ENCODE measurements at places on chromosomes 4 and X.

DNA sequence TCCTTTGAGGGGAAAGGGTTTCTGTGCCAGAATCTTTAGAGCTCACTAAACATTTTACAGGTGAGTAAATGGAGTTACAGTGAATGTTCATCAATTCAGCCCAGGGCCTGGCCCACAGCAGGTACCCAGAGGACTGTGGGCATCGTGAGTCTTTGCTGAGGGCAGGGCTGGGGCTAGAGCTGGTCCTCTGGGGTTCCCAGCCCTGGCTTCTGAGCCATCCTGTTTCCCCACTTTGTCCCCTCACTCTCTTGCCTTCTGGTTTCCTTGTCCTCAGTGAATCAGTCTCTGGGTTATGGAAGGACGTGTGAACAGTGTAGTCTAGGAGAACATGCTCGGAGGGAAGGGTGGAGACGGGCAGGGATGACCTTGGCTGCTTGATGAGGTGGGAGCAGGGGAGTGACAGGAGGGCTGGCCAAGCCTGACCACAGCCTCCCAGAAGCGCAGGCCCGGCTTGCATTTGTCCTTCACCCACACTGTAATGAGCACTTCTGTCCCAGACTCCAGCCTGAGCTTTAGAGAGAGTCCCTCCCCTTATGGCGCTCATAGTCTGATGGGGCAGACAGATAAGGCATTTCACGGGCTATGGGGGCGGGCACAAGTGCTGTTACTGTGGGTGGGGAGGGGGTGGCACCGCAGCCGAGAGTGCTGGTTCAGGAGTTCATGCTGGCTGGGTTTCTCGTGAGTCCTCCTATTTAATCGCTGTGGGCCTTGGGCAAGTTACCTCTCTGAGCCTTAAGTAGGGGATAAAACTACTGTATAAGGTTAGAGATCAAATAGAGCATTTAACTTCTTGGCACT is 17.3 kb downstream of the TBC1D14 start:
- DNase-seq: peak; percentile 33

- no peak for DNase-seq
Measured at GRCh38 chrX:53285591-53285990, 4.2 kb upstream of the IQSEC2 start.

GRCh38 chr4:164807611-164808010 is 53.7 kb downstream of the SMIM31 start:
- peak; percentile 93 for DNase-seq

DNA sequence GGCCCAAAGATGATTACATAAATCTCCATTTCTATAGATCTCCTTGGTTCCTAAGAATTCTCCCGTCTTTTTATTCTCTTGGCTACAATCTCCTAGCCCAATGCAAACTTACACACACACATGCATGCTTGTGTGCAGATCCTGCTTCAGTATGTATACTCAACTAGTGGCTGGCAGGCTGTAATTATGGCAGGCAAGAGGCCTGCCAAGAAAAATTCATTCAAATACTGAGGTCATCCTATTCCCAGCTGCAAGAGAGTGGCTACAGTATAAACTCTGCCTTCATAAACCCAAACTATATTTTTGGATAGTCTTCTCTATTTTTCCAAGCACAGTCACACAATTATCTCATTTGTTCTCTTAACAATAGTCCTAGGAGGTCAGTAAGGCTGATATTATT is 95.2 kb downstream of the SHROOM4 start:
- peak; percentile 30 for DNase-seq

GRCh38 chrX:15398874-15399273 is 14.7 kb upstream of the VEGFD start:
- DNase-seq: no peak

DNA sequence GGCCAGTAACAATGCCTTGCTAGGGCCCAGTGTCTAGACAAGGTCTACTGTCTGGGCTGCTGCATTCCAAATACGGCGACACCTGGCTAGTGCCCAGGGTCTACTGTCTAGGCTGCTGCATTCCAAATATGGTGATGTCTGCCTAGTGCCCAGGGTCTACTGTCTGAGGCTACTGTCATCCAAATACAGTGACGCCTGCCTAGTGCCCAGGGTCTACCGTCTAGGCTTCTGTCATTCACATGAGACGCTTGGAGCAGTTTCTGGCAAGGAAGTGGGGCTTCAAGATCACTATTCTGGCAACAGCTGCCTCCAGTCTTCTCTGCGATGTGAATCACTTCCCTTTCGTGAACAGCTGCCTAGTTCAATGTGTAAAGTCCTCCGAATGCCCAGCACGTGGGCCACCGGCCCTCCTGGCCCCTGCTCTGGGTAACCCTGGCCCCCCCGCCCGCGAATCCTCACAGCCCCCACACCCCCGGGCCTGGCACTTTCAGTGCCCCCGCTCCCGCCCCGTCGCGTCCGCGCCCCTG is 12.7 kb downstream of the ACOX3 start:
- peak; percentile 68 for DNase-seq
